ENCODE measurements at places on chromosomes 3 and 15. TPM values are rescaled to one million over a fixed set of nuclear protein-coding genes. Genes with fewer than 3 reads are reported as not detected.

TNNC1 gene
- 6.8 TPM for polyA plus RNA-seq

HYAL1 gene
- polyA plus RNA-seq = 6.1 TPM

ADGRG7 gene
- 0.04 TPM for polyA plus RNA-seq

CTXND1 gene
- polyA plus RNA-seq = 12.2 TPM

TM4SF1 gene
- polyA plus RNA-seq = 60.9 TPM

GOLGA6B gene
- not detected for polyA plus RNA-seq

CCR8 gene
- not detected for polyA plus RNA-seq

COL6A5 gene
- not detected for polyA plus RNA-seq

SLCO2A1 gene
- 20.1 TPM for polyA plus RNA-seq

SYNM gene
- 2.2 TPM for polyA plus RNA-seq

NCKIPSD gene
- polyA plus RNA-seq = 21.0 TPM

ADAMTS17 gene
- 2.5 TPM for polyA plus RNA-seq

RAB43 gene
- 8.4 TPM for polyA plus RNA-seq

CILP gene
- polyA plus RNA-seq = 3.2 TPM

CCR4 gene
- 0.14 TPM for polyA plus RNA-seq

SPINK8 gene
- polyA plus RNA-seq = 0.33 TPM

TRPM7 gene
- polyA plus RNA-seq = 43.4 TPM

LRTM1 gene
- polyA plus RNA-seq = 0.10 TPM

TNFSF10 gene
- polyA plus RNA-seq = 61.8 TPM

ACTL6A gene
- polyA plus RNA-seq = 93.8 TPM
